ENCODE measurements at places on chromosomes 1 and 21.

DNA sequence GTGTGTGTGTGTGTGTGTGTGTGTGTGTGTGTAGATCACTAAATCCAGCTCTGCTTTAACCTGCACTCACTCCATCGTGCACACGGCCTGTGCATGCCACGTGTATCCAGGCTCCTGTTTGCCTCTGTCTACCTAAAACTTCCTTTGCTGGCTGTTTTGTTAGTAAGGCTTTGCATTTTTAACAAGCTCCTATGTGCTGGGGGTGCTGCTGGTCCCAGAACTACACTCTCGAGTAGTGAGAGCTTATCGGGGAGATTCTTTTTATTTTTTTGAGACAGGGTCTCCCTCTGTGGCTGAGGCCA is 596 bp upstream of the TCEA3 start:
- DNase-seq: no peak

- no peak for DNase-seq
These were observed 246.2 kb upstream of the ADGRL2 start for GRCh38 chr1:81554534-81554933.

GRCh38 chr21:35266546-35266945 is 217.4 kb upstream of the RUNX1 start:
- no peak for DNase-seq

- no peak for DNase-seq
These were observed 3.6 kb upstream of the HENMT1 start for GRCh38 chr1:108664481-108664880.

DNA sequence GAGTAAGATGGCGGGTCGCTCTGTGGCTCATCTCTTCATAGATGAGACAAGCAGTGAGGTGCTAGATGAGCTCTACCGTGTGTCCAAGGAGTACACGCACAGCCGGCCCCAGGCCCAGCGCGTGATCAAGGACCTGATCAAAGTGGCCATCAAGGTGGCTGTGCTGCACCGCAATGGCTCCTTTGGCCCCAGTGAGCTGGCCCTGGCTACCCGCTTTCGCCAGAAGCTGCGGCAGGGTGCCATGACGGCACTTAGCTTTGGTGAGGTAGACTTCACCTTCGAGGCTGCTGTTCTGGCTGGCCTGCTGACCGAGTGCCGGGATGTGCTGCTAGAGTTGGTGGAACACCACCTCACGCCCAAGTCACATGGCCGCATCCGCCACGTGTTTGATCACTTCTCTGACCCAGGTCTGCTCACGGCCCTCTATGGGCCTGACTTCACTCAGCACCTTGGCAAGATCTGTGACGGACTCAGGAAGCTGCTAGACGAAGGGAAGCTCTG is 2.4 kb downstream of the TNFAIP8L2 start:
- DNase-seq: no peak

GRCh38 chr1:217837691-217838090 is 206.5 kb downstream of the SPATA17 start:
- no peak for DNase-seq
